Mesenchymal stem cell (in vitro differentiated cells and primary cell): ENCODE measurements at places on chromosomes 7 and 10.

GRCh38 chr10:131240691-131241090 lies 70.8 kb downstream of the TCERG1L start:
- DNase-seq: no peak

GRCh38 chr10:103802637-103803353 lies 52.6 kb downstream of the SH3PXD2A start:
- DNase-seq: no peak

DNA sequence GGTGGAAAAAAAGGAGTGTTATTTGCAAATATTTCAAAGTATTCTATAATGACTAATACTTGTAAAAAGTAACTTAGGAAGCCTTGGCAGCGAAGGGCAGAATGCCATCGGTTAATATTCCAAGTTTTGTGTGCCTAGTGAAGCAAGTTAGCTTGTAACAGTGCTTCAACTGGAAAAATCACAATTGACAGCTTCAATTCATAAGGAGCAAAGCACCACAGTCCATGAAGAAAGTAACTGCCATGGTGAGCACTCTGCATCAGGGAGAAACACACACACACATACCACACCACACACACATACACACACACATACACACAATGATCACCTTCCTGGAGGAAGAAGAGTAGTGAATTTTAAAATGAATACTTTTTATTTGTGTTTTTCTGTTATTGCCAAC lies 298.3 kb downstream of the CNTNAP2 start:
- no peak for DNase-seq

DNA sequence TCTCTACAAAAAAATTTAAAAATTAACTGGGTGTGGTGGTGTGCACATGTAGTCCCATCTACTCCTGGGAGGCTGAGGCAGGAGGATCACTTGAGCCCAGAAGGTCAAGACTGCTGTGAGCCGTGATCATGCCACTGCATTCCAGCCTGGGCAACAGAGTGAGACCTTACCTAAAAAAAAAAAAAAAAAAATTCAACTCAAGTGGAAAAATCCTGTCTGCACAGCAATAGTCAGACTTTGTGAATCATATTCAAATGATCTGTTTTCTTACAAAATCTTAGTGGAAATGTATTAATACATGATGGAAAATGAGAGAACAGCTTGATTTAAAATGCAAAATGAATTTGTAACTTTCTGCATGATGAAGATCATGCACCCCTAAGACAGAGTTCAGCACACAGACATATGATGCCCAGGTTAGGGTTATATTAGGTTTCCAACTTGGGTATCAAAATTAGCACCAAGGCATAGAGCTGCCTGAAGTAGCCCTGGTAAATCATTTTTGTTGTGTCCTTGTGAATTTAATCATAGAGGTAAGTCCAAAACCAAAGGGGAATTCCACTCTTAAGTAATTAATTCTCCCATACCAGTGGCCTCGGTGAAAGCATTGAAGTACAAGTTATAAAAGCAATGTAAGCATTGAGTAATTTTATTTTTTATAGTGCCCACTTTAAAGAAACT lies 93.8 kb downstream of the ADD3 start:
- DNase-seq: no peak

GRCh38 chr10:35339942-35340341 lies 3.6 kb downstream of the CCNY start:
- DNase-seq: peak; percentile 33

- no peak for DNase-seq
These were observed 9.1 kb upstream of the PPP1R9A start for GRCh38 chr7:94898340-94898739.

- DNase-seq: no peak
These were observed 14.4 kb upstream of the GPR15LG start for GRCh38 chr10:84159076-84159685.

GRCh38 chr7:132001146-132001545 lies 444.7 kb upstream of the PODXL start:
- DNase-seq: no peak

DNA sequence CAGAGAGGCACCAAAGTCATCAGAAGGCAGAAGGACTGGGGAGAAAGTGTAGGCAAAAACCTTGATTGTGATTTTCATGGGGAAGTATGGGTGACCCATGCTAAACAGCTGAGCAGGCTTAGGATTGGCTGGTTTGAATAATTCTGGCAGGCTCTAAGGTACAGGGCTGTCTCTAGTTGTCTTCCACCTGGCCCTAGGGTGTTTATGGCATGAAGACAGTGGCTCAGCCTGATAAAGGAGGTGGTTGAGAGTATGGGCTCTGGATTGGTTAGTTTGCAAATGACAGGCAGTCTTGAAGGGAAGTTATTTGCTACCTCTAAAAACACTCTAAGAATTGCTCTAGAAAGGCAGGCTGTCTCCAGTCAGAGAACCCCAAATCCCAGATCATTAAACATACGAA lies 100.3 kb downstream of the STRA8 start:
- DNase-seq: no peak

GRCh38 chr7:132509643-132510042 lies 66.6 kb downstream of the PLXNA4 start:
- DNase-seq: no peak

DNA sequence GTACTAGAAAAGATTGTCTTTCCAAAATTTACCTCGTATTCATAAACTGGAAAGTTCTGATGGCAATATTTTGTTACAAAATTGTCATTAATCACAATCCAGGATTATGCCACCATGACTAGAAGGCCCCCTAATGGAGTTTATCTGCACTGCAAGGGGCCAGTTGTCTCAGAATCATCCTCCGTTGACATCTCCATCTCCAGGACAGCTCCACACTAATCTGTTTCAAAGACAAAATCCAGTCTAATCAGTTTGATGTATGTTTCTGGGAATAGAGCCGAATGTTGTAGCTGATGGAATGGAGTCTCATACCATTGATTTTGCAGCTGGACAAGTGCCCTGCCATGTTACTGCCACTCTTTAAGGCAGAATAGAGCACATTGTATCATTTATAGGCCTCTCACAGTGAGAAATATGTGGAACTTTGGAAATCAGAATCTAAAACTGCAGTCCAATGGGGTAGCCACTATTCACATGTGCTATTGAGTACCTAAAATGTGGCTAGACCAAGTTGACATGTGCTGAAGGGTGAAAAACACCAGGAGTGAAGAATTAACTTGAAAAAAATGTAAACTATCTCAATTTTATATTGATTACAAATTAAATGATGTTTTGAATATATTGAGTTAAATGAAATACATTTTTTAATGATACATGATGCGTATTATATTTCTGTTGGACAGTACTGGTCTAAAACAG lies 38.3 kb upstream of the TOMM7 start:
- DNase-seq: no peak

- no peak for DNase-seq
These were observed 313.8 kb upstream of the BMPER start for GRCh38 chr7:33591490-33591889.

DNA sequence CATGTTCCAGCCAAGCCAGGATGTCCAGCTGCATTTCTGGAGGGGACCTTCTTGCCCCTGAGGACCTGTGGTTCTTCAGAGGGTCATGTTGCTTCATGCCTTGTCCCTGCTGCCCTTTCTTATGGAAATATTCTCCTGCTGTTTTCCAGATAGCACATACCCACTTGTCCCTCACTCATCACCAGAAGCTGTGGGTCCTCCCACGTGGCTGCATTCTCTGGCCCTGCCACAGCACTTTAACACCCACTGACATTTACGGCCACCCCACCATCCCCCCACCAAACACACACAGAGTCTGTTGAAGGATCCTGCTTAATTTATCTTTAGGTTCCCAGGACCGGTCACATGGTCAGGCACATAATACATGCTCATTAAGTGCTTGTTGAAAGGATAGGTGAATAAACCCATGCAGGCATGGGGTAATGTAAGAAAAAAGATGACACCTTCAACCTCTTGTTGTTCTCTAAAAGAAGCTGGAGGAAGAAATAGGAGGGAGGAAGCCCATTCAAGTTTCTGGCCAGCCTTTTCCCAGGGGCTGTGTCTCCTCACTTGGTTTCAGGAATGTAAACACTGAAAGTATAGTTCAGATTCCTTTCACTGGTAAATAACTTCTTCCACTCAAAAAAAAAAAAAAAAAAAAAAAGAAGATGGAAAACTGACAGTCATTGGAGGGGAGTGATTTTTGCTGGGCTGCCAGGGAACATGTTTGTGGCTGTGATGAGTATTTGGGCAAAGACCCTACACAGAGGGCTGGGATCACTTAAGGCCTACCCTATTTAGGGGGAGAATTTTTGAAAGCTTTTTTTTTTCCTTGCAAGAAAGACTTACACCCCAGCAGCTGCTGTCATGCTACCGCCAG lies 19.8 kb upstream of the BMPER start:
- peak; percentile 70 for DNase-seq

DNA sequence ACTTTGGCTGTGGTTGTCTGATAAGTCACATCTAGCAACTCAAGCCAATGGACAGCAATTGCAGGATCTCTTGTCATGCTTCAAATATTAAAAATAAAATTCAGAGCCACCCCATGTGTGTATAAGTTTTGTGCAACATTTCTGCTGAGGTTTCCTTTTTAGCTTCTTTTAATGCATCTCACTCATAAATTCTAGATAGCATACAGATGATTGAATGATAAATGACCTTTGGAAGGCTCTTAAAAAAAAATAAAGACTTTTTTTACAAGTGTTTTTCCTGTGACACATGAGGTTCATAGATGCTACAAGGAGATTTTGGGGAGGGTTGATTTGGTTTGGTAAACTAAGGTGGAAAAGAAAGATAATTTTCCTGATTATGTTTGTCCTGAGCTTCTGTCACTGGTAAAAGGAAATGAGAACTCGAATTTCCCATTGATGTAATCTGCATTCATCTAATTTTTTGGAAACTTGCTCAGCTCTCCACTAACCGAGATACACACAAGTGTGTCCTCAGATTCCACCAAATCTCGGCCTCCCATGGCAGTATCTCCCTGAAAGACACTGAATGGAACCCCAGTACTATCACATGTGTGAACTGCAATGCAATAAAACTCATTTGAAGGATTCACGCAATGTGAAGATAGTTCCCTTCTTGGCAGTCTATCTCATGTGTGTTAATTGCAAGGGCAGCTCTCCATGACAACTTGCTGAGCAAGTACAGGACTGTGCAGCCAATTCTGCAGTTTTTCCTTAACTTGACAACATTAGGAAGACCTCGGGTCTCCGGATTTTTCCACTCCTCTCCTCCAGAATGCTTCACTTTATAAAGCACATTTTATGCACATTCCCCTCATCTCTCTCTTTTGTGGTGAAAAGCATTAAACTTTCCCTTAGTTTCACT lies 185.4 kb upstream of the PFKP start:
- DNase-seq: no peak

- DNase-seq: peak; percentile 86
These were observed 11.4 kb upstream of the REPIN1 start for GRCh38 chr7:150357270-150357669.

- DNase-seq: no peak
These were observed 178.4 kb downstream of the MGMT start for GRCh38 chr10:129645487-129645886.

GRCh38 chr7:102404005-102404861 lies 8.1 kb downstream of the PRKRIP1 start:
- DNase-seq: peak; percentile 72

DNA sequence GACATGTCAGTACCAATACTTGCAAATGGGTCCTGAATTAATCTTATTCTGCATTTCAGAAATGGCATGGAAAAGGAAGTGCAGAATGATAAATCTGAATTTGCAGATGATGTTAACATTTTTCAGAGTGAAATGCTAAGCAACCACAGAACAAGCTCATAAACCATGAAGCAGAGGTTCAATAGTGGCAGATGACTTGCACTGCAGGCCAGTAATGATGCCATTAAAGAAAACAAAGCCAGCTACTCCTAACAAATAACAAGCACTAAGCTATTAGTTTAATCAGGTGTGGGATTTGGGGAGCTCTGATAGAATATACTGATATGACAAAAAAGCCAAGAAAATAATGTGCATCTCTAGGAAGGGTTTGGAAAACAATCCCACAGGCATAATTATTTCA lies 85.4 kb downstream of the FAM13C start:
- no peak for DNase-seq

DNA sequence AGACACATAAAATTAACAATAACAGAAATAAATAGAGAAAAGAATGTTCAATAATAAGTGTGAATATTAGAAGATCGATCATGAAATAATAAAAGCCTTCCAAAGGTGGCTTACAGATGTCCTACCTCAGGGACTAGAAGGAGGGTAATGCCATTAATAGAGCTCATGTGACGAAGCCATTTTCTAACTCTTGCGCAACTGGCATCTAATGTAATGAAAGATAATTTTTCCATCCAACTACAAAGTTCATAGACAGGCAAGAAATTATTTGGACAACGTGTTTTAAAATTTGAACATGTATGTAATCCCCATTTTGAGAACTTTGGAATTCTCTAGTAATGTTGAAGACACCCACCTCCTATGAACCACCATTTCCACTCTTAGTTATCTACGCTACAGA lies 1394.3 kb upstream of the LRRTM3 start:
- DNase-seq: no peak

- no peak for DNase-seq
These were observed 234.1 kb downstream of the FOXP2 start for GRCh38 chr7:114648680-114649079.

- DNase-seq: no peak
These were observed 65.1 kb downstream of the TSPAN12 start for GRCh38 chr7:120792861-120793130.

DNA sequence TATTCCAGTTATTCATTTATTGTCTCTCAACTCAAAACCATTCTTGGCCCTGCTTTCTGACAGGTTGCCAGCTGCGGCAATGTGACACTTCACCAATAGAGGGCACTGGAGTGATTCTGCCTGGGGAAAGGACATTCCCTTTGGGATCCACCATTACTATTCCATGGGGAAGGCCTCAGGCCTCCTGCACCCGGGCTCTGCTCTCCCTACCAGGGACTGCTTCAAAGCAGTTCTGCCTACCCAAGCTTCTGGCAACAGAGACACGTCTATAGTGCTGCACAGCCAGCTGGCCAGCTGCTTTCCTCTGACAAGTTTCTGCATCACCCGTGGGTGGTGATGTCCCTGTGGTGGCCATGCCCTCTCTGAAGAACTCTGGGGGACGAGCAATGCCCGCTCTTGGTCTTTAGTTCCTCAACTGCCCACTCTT lies 163.8 kb downstream of the ELMO1 start:
- DNase-seq: peak; percentile 33

- DNase-seq: no peak
These were observed 110.6 kb downstream of the ABLIM1 start for GRCh38 chr10:114547514-114547913.

DNA sequence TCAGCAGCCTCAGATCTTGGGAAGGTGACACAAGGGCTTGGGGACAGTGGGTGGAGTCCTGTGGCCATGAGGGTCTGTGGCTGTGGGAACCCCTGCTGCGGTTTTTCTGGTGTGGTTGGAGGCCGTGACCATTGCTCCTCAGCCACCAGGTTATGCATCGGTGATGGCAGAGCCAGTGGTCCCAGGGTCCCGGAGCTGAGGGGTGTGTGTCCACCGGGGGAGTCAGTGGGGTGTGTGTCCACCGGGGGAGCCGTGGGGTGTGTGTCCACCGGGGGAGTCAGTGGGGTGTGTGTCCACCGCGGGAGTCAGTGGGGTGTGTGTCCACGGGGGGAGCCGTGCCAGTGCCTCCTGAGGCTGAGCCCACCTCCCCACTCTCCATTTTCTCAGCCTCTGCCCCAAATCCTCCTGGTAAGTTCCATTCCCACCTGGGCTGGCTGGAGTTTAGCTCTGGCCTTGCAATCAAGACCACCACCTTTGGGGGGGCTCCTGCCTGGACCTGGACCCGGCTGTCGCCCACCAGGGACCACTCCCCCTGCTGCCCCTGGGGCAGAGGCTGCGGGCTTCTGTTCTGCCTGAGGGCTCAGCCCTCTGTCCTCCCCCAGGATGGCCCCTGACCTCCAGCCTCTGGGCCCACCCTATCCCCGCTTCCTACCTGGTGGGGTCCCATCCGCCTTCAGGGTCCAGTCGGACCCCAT lies 143.5 kb downstream of the ELFN1 start:
- no peak for DNase-seq
